Common myeloid progenitor, CD34-positive (primary cell): ENCODE measurements at places on chromosomes 3 and 15.
A peak's percentile ranks its signal among the peaks of the same experiment; 100 is the strongest.

DNA sequence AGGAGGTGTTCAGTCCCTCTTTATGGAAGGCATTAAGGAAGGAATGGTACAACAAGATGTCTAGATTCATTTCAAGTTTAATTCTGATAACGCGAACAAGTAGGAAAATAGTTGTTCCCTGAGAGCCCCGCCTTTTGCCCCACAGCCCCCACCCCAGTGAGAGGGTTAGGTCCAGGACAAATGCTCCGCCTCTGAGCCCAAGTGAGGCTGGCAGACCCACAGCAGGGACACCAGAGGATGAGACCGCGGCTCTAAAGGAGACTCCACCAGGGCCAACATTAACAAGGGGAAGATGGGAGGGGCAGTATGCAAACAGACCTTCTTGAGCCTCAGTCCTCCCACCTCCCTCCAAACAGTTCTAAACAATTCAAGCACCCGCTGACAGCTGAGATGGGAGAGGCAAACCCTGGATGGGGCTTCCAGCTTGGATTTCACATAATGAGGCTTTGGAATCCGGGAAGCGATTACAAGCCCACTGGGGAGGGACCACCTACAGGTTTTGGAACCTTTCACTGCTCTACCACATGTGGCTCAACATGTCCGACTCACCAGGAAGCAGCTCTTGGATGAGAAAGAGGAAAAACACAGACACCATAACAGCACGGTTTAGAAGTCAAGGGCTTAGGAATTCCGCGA is 42.9 kb upstream of the IREB2 start:
- DNase-seq: no peak

DNA sequence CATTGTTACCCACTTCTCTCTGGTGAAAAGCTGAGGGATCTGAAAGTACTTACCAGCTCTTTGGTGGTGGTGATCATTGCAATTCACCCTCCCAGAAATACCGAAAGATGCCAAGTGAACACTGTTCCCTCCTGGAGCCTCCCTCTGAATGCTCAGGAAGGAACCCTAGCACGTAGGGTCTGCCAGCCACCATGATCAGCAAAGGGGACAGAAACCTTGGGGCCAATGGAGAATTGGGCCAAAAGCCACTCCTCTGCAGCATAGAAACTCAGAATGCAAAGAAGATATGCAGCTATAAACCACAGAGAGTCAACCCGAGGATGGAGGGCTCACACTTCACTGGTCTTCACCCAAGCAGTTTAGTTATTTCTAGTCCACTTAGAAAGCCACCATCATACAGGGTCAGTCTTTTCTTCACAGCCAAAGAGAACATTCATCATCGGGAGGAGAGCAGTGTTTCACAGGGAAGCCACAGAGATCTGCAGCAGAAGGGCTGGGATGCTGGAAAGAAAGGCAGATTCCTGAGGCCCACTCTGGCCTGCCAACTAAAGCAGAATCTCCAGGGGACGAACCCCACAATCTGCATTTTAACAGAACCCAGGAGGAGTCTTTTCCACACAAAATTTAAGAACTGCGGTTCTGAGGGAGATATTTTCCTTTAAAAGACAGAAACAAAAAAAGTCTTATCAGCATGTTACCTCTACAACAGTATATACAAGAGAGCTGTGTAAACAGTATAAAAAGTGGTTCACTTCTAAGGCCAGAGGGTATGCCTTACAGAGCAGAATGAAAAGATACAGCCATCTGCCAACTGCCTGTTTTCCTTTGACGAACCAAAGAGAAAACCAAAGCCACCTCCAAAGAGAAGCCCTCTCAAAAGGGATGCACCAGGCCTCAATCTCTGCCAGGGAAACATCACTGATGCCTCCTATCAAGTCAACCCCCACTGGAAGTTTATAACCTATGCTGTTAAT is 11.3 kb downstream of the TBC1D2B start:
- no peak for DNase-seq

GRCh38 chr3:4809922-4810321 is 169.3 kb upstream of the BHLHE40 start:
- DNase-seq: no peak

DNA sequence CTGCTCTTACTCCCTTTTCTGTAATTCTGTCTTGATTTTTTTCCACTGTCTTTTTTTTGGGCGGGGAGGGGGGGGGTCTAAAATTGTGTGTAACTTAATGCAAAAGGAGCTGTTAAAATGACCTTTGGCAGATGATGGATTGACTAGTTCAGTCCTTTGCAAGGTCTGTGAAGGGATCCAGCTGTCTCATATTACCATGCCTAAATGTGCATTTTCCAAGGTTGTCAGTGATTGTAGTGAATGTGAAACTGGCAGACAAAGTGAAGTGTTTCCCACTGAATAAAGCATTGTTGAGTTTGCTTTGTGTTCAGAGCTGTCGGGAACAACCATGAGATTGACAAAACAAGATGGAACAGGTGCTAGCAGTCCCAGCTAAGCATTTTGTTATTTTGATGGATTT is 110.1 kb upstream of the SKOR1 start:
- DNase-seq: no peak

- peak; percentile 14 for DNase-seq
These were observed 134.8 kb upstream of the ANKRD28 start for GRCh38 chr3:15932348-15933300.

DNA sequence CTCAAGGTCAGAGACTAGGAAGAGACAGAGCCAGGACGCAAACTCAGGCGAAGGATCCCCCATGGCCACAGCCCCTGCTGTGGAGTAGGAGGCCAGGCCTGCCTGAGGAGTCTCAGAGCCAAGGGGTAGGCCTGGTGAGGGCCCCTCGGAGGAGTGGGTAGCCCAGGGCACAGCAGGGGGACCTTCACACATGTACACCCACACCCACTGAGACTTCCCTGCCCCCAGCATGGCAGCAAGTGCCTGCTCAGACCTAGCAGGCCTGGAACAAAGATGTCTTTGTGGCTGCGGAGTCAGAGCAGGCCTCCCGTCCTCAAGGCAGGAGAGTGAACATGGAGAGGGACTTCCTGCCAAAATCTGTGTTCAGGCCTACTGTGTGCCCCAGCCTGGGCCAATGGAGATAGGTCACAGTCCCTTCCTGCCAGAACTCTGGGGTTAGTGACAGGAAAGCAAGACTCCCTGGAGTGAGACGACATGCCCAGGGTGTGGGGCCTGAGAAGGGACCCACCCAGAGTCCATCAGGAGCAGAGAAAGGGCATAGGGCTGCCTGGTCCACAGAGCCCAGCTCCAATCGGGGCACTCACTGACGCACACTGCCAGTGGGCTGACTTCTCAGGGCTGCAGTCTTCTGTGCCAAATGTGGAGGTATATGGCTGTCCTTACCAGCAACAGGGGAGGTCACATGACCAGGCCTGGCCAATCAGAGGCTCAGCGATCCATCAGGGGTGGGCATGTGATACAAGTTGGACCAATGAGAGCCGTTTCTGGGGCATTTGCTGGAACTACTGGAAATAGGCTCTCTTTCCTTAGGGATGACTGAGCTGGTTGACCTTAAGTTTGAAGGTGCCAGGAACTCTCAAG is 2.3 kb downstream of the GRIP2 start:
- DNase-seq: peak; percentile 23

DNA sequence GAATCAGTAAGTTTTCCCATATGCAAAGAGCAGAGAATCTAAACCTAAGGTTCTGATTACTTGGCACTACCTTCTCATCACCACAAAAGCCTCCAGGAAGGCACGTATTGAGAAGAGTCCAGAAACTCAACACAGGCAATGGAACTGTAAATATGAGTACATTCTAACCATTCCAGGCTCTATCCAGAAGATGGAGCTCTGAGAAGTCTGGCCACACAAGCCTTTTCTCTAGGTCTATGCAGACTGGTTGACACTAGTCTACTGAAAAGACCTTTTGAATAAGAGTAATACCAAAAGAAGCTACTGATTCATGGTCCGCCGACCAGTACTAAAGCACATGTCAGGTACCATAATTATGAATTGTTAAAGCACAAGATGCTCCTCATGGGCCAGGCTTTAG is 12.2 kb upstream of the NCKIPSD start:
- no peak for DNase-seq

DNA sequence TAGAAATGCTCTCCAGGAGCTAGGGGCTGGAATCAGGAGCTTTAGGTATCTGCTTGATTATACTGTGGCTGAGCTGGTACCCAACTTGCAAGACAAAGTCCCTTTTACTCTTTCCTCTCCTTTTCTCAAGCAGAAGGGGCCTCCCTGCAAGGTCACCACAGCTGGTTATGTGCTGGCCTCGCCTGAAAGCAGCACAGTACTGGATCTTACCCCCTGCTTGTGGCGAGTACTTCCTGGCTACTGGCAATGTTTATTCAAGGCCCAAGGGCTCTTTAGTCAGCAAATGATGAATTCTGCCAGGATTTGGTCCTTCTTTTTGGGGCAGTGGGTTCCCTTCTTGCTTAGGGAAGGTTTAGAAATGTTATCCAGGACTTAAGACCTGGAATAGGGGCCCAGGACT is 234.6 kb downstream of the RAP2B start:
- no peak for DNase-seq

DNA sequence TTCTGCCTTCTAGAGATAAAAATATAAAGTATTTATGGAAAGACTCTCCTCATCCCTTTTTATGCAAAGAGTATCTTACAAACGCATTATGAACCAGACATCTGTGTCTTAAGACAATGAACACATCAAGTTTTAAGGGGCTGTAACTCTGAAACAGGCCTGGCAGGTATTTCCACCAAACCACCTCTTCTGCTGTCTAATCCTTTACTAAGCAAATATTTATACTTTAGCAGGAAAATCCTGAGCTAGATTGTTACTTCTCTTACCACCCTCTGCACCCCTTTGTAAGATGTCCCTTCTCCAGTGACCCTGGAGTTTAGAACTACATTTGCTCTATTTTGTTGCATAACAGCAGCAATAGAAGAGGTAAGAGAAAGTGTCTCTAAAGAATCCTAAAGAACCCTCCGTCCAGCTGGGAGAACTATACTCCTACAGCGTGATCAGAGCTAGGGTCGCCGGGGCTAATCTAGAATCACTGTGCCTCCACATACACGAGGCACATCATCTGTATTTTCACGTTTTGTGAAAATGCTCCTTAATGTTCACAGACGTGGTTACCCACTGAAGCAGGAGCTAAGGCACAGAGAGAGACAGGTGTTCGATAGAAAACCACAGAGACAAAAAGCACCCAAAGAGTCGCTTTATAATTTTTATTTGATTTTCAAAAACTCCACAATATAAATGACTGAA is 129.6 kb downstream of the FOXP1 start:
- DNase-seq: no peak
